ENCODE measurements at places on chromosomes 7 and 10. TPM values are rescaled to one million over a fixed set of nuclear protein-coding genes. Genes with fewer than 3 reads are reported as not detected.

- H3K27ac ChIP-seq: no peak overlapping the region
- DNase-seq: no peak
Observed at GRCh38 chr10:131586958-131587357, 275.4 kb upstream of the TCERG1L start.

Gene CPA2
- 0.40 TPM for total RNA-seq

- H3K4me1 ChIP-seq: no peaks in the 10 kb centered on the region
- no peaks in the 10 kb centered on the region for H3K27me3 ChIP-seq
- H3K27ac ChIP-seq: no peak overlapping the region
- no peak for DNase-seq
Observed at GRCh38 chr7:30162133-30162532, 27.3 kb downstream of the MTURN start.

Gene LOXL4
- total RNA-seq: 1.1 TPM

DNA sequence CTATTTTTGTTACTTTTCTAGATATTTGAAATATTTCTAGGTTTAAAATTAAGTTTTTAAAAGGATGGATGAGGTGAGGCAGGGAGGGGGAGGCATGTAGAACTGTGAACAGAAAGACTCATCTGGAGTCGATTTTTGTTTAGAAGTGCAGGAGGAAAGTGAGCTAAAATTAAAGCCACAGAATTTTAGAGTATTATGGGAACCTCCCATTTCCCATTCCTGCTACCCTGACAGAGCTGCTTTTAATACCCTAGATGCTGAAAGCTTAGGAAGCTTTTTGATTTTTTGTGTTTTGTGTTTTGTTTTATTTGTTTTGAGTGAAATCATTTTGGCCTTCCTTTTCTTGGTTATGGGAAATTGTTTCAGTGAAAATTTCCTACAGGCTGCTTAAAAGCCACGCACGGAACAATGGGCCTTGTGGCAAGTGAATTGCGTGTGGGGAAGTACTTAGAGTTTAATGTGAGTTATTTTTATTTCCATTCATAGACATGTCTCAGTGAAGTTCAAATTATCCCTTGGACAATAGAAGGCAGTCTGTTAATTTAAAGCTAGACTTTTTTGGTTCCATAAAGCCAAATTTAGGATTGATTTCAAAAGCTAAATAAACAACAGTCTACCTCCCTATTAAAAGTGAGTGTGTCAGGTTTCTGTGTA, 102.0 kb upstream of the HDAC9 start:
- peaks cover 2% of the 10 kb centered on the region for H3K4me1 ChIP-seq
- H3K27ac ChIP-seq: no peak overlapping the region
- DNase-seq: no peak
- H3K36me3 ChIP-seq: no peaks in the 10 kb centered on the region
- H3K4me3 ChIP-seq: no peak overlapping the region

Gene CPA1
- total RNA-seq: not detected

Gene ITPRID1
- total RNA-seq: 21.8 TPM

GRCh38 chr7:31679574-31680305, 7.3 kb upstream of the PPP1R17 start:
- no peak overlapping the region for H3K4me3 ChIP-seq
- no peaks in the 10 kb centered on the region for H3K27me3 ChIP-seq
- no peaks in the 10 kb centered on the region for H3K4me1 ChIP-seq
- no peak overlapping the region for H3K27ac ChIP-seq

DNA sequence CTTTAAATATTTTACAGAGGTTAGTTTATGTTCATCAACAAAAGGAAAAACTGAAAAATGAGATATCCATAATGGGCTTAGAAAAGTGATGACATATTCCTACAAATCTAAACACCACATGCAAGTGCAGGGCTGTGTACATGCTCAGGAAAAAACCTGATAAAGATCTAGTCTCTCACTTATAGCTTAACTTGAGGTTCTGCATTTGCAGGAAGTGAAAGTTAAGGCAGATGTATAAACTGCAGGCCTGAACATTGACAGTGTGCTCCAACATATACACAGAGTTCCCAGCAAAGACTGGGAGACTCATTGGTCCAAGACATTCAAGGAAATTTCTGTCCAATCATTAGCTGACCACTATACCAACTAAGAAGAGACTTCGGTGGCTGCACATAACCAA, 63.8 kb upstream of the RET start:
- H3K27me3 ChIP-seq: no peaks in the 10 kb centered on the region
- no peak overlapping the region for H3K27ac ChIP-seq
- no peaks in the 10 kb centered on the region for H3K36me3 ChIP-seq
- peaks cover 4% of the 10 kb centered on the region for H3K4me1 ChIP-seq

GRCh38 chr7:101186844-101187428, 6.8 kb upstream of the NAT16 start:
- no peak overlapping the region for H3K27ac ChIP-seq
- H3K4me1 ChIP-seq: no peaks in the 10 kb centered on the region
- no peaks in the 10 kb centered on the region for H3K36me3 ChIP-seq
- no peak for DNase-seq

Data from endodermal cell (in vitro differentiated cells).